ENCODE measurements at places on chromosomes 6 and 20.
A peak's percentile ranks its signal among the peaks of the same experiment; 100 is the strongest.

GRCh38 chr6:9659848-9660247, 755.0 kb downstream of the TFAP2A start:
- no peak for DNase-seq

- no peak for DNase-seq
Measured at GRCh38 chr6:157033428-157034140, 256.4 kb downstream of the ARID1B start.

- no peak for DNase-seq
Measured at GRCh38 chr6:22149096-22149495, 147.7 kb downstream of the PRL start.

DNA sequence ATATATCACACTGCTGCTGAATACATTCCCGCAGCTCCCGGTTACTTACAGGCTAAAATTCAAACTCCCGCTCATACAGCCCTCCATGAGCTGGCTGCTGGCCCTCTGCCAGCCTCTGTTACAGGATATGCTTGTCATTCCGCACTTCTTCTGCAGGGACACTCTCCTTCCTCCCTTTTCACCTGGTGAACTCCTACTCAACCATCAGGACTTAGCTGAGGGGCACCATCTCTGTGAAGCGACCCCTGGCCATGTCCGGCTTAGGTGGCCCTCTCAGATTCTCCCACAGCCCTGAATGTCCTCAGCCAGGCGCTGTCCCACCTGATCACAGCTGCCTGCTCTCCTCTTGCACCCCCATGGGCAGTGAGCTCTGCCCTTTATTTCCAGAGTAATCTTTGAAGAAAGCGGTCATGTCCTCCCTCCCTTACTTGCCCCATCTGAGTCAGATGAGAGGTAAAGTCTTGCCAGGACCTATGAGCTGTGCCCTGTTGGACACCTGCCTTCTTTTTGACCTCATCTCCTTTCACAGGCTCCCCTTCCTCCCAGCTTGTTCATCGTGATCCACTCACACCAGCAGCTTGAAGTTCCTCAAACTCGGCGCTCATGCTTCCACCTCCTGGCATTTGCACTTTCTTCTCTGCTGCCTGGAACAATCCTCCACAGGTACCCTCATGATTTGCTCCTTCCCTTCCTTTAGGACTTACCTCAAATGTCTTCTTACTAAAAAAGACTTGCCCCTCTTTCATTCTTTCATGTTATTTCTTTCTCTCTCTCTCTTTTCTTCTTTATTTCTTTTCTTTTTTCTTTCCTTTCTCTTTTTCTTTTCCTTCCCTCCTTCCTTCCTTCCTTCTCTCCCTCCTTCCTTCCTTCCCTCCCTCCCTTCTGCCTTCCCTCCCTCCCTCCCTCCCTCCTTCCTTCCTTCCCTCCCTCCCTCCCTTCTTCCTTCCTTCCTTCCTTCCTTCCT, 5.6 kb downstream of the CYP24A1 start:
- no peak for DNase-seq

DNA sequence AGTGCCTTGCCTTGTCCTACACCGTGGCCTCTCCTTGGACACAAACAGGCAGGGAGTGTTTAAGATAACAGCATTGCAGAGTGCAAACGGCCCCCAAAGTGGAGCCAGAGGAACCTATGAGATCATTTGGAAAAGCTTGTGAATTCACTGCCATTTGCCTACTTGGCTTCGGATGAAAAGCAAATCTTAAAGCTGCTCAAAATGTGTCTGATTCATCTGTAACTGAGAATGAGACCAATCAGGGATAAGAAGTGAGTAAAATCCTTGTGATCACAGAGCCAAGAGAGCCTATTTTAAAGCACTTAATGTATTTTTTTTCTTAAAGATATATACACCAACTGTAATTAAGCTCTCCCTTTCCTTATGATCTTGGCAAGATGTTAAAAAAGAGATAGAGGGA, 65.7 kb upstream of the BACH2 start:
- DNase-seq: no peak

DNA sequence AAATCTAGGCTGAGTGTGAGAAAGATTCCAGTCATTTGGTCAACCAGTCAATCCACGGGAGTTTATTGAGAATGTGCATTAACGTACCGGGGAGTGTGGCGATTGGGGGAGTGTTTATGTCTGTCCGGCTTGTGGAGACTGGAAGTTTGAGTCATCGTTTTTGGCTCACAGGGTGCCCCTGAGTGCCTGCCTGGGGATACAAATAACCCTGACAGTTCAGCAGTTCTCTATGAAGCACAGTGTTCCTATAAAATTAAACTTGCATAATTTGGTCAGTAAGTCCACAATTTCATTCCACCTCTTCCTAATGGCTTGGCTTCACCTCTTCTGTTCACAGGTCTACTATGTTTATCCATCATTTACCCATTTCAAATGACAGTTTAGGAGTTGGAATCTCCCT, 72.6 kb upstream of the PLEKHG1 start:
- DNase-seq: no peak

DNA sequence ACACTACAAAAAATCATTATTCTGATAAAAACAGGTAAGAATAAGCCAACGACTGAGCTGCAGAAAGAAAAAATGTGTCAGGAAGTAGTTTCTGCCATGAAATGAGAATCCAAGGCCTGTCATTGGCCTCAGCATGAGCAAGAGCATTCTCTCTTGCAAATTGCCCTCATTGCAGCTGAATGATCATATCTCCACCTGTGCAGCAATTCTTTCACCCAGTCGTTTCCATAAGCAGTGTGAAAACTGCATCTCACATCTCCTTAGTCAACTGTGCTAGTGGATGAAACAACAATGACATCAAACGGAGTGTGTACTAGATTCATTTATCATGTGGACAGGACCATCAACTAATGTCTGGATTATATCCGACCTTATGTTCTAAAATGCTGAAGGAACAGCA, 88.2 kb upstream of the STXBP5 start:
- DNase-seq: no peak

GRCh38 chr6:45841062-45841461, 174.6 kb downstream of the CLIC5 start:
- DNase-seq: no peak

DNA sequence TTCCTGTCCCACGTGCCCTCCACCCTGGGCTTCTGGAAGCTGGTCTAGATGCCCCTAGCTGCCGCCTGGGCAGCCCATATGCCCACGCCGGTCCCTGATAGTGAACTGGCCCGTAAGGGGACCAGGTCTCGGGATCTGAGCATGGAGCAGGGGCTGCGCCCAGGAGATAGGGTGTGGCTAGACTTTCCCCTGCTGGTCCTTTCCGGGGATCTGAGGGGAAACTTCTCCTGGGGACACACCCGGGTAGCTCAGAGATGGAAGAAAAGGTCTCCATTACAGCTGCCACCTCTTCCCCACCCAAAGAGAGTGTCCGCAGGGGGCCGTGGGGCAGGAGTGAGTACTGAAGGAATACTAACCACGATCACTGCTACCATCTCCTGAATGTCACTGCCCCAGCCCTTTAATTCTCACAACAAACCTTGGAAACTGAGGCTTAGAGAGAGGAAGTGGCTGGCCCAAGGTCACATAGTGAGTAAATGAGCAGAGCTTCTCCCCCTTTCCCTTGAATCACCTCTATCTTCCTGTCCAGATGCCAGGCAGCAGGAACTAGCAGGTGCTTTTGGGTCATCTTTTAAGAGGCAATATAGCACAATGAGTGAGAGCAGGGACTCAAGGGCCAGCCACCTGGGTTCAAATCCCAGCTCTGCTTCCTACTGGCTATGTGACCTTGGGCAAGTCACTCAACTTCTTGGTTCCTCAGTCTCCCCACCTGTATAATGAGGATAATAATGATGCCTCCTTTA, 11.8 kb upstream of the CCN5 start:
- DNase-seq: no peak

DNA sequence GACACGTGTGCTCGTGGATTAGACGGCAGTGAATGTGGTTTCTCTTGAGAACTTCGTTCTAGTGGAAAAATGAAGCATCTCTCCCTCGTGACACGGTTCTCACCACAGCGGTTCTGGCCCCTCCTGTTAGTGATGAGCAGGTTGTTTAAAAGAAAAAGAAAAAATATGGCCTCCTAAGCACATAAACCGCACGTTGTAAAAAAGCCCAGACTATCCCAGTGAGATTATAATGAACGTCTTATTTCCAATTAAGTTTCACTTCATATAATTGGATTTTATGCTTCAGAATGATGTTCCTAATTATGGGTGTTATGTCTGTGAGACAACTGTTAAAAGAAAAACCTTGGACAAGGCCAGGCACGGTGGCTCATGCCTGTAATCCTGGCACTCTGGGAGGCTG, 74.5 kb upstream of the FRMD1 start:
- no peak for DNase-seq

DNA sequence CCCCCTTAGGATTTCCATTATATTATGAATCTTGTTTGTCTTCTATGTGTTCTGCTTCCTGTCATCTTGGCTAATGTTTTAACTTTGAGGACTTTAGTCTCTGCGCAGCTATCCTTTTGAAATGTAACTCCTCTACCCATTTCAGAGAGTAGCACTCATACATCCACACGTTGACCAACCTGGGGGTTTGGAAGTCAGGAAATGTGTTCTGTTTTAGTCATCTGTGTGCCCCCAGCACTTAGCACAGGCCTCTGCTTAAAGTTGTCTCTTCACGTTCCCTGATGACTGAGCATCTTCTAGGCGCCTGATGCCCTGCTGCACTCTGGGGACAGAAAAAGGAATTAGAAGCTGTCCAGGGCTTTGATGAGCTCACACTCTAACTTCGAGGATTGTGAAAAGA, 47.9 kb downstream of the HMGN3 start:
- DNase-seq: no peak

GRCh38 chr6:90074161-90074850, 180.0 kb downstream of the GJA10 start:
- no peak for DNase-seq

- no peak for DNase-seq
Measured at GRCh38 chr20:5195655-5196054, 68.8 kb downstream of the CDS2 start.

DNA sequence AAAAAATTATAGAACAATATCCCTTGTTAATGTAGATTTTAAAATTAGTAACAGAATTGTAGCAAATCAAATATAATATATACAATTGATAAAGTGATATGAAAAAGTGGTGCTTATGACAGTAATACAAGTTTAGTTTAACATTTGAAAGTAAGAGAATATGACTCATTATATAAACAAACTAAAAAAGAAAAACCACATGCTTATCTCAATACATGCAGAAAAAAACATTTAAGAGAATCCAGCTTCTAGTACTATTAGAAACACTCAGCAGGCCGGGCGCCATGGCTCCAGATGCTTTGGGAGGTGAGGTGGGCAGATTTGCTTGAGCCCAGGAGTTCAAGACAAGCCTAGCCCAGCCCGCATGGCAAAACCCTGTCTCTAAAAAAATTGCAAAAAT, 60.7 kb upstream of the LAMA2 start:
- no peak for DNase-seq

DNA sequence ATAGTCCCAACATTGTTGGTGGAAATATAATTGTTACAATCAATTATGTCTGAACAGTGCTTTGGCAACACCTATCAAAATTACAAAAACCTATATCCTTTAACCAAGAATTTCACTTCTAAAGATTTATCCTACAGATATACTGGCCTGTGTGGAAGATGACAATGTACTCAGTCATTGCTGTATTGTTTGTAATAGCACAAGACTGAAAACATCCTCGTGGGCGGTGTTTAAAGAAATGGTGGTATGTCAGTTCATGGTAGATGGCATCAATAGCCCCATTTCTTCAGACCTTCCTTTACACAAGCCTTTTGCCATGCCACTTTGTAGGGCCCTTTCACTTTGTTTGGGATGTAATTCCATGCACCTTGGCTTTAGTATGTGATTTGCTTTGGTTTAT, 9.8 kb upstream of the TPBG start:
- DNase-seq: no peak

GRCh38 chr6:167870321-167870720, 43.6 kb downstream of the AFDN start:
- DNase-seq: no peak

GRCh38 chr20:59938696-59939051, 1.4 kb downstream of the PPP1R3D start:
- peak; percentile 6 for DNase-seq

GRCh38 chr6:132132924-132133639, 181.9 kb upstream of the CCN2 start:
- no peak for DNase-seq

GRCh38 chr20:37389241-37389747, 43.4 kb downstream of the SRC start:
- no peak for DNase-seq

DNA sequence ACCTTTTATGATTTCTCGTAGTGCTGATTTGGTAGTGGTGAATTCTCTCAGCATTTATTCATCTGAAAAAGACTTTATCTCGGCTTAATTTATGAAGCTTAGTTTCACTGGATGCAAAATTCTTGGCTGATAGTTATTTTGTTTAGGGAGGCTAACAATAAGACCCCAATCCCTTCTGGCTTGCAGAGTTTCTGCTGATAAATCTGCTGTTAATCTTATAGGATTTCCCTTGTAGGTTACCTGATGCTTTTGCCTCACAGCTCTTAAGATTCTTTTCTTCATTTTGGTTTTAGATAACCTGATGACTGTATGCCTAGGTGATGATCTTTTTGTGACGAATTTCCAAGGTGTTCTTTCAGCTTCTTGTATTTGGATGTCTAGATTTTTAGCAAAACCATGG, 388.7 kb downstream of the UTRN start:
- no peak for DNase-seq

DNA sequence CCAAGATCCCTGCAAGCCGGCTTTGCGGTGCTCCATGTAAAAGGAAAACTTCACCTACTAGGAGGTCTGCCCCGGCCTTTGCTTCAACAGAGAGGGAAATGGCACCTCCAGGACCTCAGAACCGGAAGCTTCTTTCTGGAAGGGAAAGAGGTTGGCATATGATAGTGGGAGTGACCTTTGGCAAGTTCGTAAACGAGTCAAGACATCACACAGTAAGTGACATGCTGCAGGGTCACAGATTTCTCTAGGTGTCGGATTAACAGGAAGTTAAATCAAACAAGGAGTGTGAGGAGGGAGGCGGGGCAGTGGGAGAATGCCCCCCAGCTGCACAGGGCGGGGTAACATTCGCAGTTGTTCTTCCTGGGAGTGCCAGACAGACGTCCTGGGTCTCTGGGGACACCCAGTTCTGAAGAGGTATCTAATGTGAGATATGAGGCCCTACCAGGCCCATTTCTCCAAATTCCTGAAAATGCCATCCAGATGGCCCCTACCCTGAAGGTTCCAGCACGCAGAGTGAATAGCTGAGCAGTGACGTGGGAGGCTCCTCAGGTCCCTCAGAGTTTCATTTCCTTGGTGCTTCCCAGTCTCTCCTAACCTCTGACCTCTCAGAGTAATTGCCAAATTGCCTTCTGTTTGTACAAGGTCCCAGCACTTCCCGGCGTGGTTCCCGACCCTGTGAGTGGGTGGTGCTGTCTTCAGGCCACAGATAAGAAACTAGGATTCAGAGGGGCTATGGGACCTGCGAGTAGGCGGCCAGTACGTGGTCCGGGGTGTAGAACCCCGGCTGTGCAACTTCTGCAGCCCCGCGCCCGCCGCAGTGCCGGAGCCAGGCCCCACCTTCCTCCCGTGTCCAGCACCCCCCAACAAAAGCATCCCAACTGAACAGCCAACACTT, 1.9 kb downstream of the RRBP1 start:
- peak; percentile 38 for DNase-seq

GRCh38 chr20:59346061-59346460, 45.6 kb downstream of the EDN3 start:
- no peak for DNase-seq

Measured in CD4-positive, alpha-beta T cell treated with Interferon alpha-2 for 1 hour (primary cell).